Left ventricle myocardium inferior (tissue), 1 donor: ENCODE measurements at places on chromosomes 3 and 15. TPM values are rescaled to one million over a fixed set of nuclear protein-coding genes. Genes with fewer than 3 reads are reported as not detected.

The CSPG4 gene
- 9.1 TPM for total RNA-seq

The CCR2 gene
- total RNA-seq = 0.63 TPM

The ZDHHC23 gene
- total RNA-seq = 2.7 TPM

The RAB7A gene
- 242 TPM for total RNA-seq

The CAND2 gene
- 76.2 TPM for total RNA-seq

The DAPK2 gene
- 39.0 TPM for total RNA-seq

The CCNB2 gene
- total RNA-seq = 0.55 TPM

The PLCL2 gene
- total RNA-seq = 48.1 TPM

The RPP25 gene
- total RNA-seq = 2.4 TPM

The CYP1A1 gene
- 0.41 TPM for total RNA-seq

The AP3B2 gene
- total RNA-seq = 0.80 TPM

The MAGI1 gene
- total RNA-seq = 36.6 TPM

The BCHE gene
- total RNA-seq = 2.3 TPM

The RTP3 gene
- not detected for total RNA-seq

The HYKK gene
- total RNA-seq = 6.9 TPM

The HIGD1A gene
- 377 TPM for total RNA-seq

The NTRK3 gene
- total RNA-seq = 1.6 TPM

The SLC24A5 gene
- not detected for total RNA-seq

The PODXL2 gene
- 1.7 TPM for total RNA-seq

The CCR3 gene
- not detected for total RNA-seq

The SNTN gene
- not detected for total RNA-seq

The TAGLN3 gene
- 0.74 TPM for total RNA-seq

The STX19 gene
- total RNA-seq = not detected

The HIGD2B gene
- not detected for total RNA-seq

The PLCH1 gene
- total RNA-seq = 0.85 TPM

The C3orf49 gene
- not detected for total RNA-seq

The FBXO40 gene
- total RNA-seq = 245 TPM

The TIMP4 gene
- 12.3 TPM for total RNA-seq

The GOLGA8T gene
- total RNA-seq = 0.47 TPM

The CTXN2 gene
- not detected for total RNA-seq

The CPNE9 gene
- total RNA-seq = 0.16 TPM

The LMOD3 gene
- 154 TPM for total RNA-seq

The GOLGA6D gene
- not detected for total RNA-seq

The GPR160 gene
- 0.99 TPM for total RNA-seq

The TMEM87A gene
- 16.4 TPM for total RNA-seq

The IQCH gene
- 1.1 TPM for total RNA-seq

The EXD1 gene
- not detected for total RNA-seq
